ENCODE measurements at places on chromosomes 5 and 9.

DNA sequence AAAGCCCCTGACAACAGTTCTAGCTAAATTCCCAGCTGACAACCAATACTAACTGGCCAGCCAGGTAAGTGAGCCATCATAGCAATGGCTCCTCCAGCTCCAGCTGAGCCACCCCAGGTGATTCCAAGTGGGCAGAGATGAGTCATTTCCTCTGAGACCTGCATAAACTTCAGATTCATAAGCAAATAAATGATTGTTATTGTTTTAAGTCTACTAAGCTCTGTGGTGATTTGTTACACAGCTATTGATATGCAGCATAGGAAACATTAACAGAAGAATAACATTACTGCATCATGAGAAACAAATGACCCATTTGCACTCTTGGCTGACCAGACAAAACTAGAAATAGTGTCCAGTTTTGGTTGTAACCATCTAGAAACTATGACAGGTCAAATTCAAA is 60.3 kb downstream of the TTC39B start:
- no peak for DNase-seq

- no peak for DNase-seq
Observed at GRCh38 chr9:134439368-134439784, 113.1 kb downstream of the RXRA start.

DNA sequence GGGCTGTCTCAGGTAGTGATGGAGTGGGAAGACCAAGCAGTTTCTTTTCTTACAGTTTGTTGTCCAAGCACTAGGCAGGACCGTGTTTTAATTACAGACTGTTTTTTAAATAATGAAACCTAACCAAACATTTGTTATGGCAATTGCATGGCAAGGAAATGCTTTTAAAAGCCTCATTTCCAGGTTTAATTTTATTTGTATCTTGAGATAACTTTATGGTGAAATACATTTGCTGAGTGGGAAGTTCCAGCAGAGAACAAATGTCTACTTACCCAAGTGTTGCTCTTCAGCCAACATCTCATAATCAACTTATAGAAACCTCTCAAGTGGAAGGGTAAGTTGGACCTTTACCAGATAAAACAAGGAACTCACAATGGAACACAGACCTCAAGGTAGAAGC is 11.8 kb upstream of the LHFPL2 start:
- no peak for DNase-seq

DNA sequence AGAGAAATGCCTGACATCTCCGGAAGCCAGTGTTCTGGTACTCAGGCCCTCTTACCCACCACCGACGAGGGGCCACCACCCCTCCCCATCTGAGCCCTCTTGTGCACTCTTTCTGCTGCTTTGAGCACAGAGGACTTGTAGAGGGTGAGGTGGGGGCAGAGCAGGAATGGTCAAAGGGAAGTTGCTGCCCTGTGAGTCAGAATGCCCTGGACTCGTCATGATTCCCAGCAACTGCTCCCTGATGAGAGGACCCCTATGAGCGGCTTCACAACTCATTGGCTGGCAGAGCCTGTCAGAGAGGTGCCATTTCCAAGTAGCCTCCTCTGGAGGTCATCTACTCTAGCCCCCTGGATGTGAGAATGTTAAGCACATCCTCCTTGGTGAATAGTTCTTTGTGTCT is 845 bp downstream of the ECSCR start:
- no peak for DNase-seq

Data from stimulated activated CD4-positive, alpha-beta T cell treated with anti-CD3 and anti-CD28 coated beads, Interleukin-1b, Interleukin-23, amount 100 ng/mL, for 1 hour (primary cell).